CD14-positive monocyte (primary cell): ENCODE measurements at places on chromosomes 7 and 10.

- no peak for DNase-seq
- no peak overlapping the region for H3K27ac ChIP-seq
- H3K4me3 ChIP-seq: no peak overlapping the region
- H3K36me3 ChIP-seq: no peaks in the 10 kb centered on the region
Observed at GRCh38 chr10:81873932-81874816, 820 bp upstream of the NRG3 start.

- no peak overlapping the region for H3K27ac ChIP-seq
- H3K36me3 ChIP-seq: no peaks in the 10 kb centered on the region
- no peak for DNase-seq
- no peaks in the 10 kb centered on the region for H3K27me3 ChIP-seq
- no peak overlapping the region for H3K4me3 ChIP-seq
Observed at GRCh38 chr7:42002654-42003053, 234.4 kb downstream of the GLI3 start.

DNA sequence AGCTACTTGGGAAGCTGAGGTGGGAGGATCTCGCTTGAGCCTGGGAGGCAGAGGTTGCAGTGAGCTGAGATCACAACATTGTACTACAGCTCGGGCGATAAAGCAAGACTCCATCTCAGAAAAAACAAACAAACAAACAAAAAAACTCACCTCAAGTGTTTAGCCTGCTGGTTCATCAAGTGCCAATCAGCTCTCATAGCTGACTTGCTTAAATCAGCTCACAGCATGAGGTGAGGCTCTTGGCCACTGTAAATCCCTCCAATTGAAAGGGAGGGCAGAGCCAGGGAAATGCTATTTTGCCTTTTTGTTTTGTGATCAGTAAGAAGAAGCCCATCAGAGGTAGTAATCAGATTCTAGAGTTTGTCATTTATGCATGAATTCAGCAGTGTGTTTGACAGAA, 112.3 kb downstream of the RAB11FIP2 start:
- H3K4me3 ChIP-seq: no peak overlapping the region
- no peak for DNase-seq
- H3K27ac ChIP-seq: no peak overlapping the region

- no peak for DNase-seq
- no peaks in the 10 kb centered on the region for H3K36me3 ChIP-seq
- no peaks in the 10 kb centered on the region for H3K27me3 ChIP-seq
- no peak overlapping the region for H3K4me3 ChIP-seq
Observed at GRCh38 chr10:71564194-71564820, 155.3 kb downstream of the C10orf105 start.

DNA sequence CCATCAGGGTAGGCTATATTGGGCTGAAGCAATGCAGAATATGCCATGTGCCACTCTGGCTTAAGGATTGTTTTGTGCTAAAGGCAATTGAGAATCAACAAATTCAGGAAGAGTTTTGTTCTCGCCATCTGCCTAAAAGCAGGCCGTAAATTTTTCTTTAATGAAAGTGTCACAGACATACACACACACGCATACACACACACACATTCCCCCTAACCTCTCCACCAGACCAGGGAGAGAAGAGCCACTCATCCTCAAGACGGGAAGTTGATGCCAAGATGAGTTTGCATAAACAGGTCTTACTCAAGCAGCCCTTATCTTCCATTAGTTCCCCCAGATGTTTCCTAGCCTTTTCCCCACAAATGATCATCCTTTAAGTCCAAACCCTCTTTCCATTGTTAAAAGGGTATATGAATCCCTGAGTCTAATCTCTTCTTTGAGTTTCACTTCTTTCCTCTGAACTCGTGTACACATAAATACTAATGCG, 59.6 kb upstream of the TRIM24 start:
- H3K4me3 ChIP-seq: no peak overlapping the region
- no peak for DNase-seq
- no peak overlapping the region for H3K27ac ChIP-seq
- H3K36me3 ChIP-seq: no peaks in the 10 kb centered on the region
